ENCODE measurements at places on chromosomes 12 and 14.

DNA sequence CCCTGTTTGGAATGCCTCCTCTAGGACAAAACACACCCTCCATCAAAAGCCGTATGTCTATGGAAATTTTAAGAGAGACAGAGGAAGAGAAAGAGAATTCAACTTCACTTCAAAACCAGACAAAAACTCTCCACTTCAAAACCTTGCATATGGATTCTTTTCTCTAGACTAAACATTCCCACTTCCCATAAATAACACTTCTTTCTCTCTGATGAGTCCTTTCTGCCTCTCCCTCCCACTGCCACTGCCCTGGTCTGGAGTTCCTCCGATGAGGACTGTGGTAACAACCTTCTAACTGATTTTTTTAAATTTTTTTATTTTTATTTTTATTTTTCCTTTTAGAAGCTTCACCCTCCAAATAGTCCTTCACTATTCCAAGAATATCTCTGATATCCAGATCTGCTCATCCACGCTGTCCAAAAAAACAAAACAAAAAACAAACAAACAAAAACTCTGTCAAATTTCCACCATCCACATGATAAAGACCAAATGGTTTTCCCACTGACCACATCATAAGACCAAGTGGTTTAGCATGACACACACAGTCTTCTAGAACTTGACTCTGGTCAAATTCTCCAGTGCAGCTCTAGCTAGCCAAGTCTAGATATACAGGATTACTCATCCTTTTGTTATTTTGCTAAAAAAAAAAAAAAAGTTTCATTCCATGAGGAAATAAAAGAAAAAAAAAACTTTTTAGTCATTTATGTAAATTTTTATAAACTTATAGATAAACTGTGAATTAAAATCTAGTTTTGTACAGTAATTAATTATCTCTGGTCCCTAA is 256.0 kb downstream of the PPFIA2 start:
- DNase-seq: no peak

- DNase-seq: peak; percentile 65
Measured at GRCh38 chr14:106343626-106344025, 817.2 kb downstream of the TMEM121 start.

DNA sequence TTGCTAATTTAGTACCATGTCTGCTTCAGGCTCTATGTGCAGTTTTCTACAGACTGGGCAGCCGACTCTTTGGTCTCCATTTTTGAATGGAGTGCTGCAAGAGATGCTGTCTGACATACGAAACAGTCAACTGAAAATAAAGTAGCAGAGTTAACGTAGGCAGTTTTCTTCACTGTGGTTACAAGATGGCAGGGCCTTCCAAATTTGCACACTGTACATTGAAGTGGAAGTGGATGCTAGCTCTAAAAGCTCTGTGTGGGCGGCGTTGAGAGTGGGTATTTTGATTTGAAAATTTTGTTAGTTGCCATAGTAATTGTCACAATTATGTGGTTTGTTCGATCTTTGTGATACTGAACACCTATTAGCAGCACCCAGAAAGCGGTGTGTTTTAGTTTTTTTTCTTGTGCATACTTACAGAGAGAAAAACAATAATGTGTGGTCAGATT is 154.9 kb upstream of the ATP2B1 start:
- DNase-seq: no peak

DNA sequence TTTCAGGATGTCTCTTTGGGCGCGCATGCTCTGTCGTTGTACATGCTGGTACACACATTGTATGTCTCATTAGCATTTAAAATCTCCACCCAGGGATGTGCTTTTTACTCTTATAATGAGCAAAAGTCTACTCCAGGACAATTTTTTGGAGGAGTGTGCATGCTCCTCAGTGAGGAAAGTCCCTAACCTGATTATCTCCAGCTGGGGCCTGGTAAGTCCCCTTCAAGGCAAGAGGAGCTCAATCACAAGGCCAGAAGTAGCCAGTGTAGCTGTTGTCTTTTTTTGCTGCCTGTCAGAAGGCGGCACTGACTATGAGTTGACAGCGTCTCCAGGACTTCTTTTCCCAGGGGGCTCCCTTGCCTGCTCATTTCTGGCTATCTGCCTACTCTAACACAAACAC is 218.3 kb upstream of the CNTN1 start:
- DNase-seq: no peak

DNA sequence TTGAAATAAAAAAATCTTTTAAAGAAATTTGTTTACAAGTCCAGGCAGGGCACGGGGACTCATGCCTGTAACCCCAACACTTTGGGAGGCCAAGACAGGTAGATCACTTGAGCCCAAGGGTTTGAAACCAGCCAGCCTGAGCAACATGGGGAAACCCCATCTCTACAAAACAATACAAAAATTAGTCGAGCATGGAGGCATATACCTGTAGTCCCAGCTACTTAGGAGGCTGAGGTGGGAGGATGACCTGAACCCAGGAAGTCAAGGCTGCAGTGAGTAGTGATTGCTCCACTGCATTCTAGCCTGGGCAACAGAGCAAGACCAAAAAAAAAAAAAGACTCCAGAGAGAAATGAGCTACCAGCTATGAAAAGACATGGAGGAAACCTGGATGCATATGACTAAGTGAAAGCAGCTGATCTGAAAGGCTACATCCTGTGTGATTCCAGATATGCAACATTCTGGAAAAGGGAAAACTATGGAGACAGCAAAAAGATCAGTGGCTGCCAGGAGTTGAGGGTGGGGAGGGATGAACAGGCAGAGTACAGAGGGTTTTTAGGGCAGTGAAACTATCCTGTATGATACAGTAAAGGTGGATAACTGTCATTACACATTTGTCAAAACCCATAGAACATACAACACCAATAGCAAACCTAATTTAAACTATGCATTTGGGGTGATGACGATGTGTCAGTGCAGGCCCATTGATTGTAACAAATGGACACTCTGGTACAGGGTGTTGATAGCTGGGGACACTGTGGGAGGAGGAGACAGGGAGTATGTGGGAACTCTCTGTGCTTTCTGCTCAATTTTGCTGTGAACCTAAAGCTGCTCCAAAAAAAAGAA is 59.9 kb downstream of the PRKAB1 start:
- no peak for DNase-seq

- no peak for DNase-seq
Measured at GRCh38 chr12:120316798-120317223, 10.8 kb downstream of the PLA2G1B start.

GRCh38 chr12:75766263-75767160 is 255.1 kb upstream of the KRR1 start:
- no peak for DNase-seq

GRCh38 chr14:105086833-105087307 is 21.6 kb upstream of the GPR132 start:
- DNase-seq: peak; percentile 58

DNA sequence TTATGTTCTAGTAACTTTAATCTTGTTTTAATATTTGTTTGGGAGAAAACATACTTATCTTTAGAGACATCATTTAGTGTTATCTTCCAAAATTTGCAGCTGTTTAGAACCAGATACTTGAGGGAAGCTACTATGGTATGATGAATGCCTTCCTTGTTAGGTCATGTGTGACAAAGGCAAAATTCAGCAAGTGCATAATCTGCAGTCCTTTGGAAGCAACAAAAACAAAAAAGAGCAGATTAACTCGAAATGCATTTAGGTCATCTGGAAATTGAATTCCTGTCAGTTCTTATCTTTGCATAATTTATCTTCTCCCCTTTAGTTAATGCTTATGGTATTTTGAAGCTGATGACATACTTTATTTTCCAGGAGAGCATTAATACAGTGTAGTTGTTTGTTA is 3.5 kb downstream of the FBXO34 start:
- DNase-seq: no peak

DNA sequence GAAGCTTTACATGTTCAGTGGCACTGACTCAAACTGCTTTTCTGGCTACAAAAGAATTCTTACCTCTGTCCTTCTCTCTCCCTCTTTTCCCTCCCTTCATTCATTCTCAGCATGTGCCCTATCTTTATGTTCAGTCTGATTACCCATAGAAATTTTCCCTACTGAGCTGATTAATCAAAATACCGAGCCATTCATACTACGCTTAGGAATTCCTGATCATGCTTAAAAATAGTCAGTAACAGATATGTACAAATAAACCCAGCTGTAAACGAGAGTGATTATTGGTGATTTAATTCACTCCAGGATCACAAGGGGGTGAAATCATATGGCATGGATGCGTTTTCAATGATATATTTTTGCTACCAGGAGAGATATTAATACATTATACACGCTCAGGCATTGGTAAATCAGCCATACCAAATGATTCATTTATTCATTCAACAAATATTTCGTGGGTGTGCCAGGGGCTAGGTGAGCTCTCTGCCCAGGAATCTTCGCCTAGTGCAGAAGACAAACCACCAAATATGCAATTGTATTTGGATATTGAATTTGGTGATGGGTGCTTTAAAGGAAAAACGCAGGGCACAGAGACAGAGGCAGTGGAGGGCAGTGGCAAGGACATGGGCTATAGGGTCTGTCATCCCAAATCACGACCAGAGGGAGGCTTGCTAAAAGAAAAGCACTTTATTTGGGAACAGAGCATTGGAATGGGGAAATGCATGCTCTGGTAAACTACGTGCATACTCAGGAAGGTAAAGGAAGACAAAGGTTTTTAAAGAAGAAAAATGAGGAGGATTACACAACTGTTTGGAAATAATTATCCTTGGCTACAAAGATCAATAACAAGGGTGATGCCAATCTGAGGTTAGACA is 13.9 kb upstream of the VRK1 start:
- no peak for DNase-seq

DNA sequence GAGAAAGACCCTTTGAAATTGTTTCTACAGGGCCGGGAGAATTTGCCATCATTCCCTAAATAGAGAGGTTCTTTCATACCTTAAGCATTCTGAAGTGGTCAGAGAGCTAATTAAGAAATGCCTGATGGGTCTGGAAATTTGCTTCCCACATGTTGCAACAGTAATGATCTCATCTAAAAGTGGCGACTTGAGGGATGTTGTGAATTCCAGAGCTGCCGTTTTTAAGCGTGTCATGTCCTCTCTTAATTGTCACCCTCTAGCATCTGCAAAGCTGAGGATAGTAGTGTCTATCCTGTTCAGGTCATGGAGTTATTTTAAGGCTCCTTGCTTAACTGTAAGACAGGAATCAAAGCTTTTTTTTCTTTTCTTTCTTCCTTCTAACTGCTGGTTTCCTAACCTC is 60.4 kb downstream of the FOS start:
- no peak for DNase-seq

DNA sequence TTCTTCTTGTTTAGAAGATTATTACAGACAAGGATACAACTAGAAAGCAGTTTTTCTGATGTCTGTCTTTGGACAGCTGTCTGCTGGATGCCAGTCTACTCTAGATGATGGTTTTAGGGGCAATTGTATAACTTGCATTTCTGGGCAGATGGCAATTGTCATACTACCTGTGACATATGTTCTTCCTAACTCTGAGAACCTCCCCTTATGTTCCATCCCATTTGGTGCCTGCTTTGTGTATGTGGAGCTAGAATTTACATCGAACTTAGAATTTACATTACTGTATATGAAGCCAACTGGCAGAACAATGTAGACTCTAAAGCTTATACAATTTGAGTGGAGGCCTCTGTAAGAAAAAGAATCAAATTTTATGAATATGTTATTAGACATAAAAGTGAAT is 430.2 kb upstream of the SEL1L start:
- DNase-seq: no peak

- no peak for DNase-seq
Measured at GRCh38 chr14:44756554-44756953, 205.2 kb downstream of the KLHL28 start.

DNA sequence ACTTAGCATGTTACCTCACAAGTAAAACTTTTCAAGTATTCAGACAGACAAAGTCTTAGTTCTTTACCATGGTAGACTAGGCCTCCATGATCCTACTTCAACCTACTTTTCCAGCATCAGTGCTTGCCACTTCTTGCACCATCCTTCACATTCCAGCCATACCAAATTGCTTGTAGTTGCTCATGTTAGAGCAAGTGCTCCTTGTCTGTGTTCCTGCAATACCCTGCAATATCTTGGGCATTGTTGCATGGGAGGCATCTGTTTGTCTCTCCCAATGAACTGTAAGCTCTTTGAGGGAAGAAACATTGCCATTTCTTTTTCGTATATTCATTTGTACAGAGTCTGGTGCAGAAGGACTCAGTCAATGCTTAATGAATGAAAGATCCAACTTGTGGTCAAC is 78.0 kb downstream of the SRGAP1 start:
- DNase-seq: no peak

GRCh38 chr12:23857178-23857577 is 92.3 kb downstream of the SOX5 start:
- DNase-seq: no peak

DNA sequence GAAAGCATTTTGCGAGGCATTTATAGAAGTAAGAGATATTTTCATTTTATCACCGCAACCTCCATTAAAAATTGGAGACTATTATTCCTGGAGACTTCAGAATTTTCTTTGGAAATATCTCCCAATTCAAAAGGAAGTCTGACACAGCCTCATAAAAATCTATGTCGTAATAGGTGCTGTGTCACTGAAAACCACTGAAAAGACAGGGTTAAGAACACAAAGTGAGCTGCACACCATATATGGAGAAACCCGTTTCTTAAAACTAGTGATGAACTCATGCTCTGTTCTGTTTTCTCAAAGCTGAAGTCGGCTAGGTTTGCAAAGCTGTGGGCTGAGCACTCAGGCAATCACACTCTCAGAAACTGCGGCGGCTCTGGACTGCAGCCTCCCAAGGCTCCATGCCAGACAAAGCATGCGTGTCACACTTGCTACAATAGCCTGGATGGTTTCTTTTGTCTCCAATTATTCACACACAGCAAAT is at the start of gene GLIPR1:
TSS of gene GLIPR1 (plus strand) at position 287 of the 481 bp plus-strand sequence. CDS start at position 413, 126 bp downstream.
- peak; percentile 71 for DNase-seq
